ENCODE measurements at places on chromosomes 5 and 9.

- DNase-seq, result no peak
Measured at GRCh38 chr5:97165726-97166125, 17.3 kb downstream of the RIOK2 start.

DNA sequence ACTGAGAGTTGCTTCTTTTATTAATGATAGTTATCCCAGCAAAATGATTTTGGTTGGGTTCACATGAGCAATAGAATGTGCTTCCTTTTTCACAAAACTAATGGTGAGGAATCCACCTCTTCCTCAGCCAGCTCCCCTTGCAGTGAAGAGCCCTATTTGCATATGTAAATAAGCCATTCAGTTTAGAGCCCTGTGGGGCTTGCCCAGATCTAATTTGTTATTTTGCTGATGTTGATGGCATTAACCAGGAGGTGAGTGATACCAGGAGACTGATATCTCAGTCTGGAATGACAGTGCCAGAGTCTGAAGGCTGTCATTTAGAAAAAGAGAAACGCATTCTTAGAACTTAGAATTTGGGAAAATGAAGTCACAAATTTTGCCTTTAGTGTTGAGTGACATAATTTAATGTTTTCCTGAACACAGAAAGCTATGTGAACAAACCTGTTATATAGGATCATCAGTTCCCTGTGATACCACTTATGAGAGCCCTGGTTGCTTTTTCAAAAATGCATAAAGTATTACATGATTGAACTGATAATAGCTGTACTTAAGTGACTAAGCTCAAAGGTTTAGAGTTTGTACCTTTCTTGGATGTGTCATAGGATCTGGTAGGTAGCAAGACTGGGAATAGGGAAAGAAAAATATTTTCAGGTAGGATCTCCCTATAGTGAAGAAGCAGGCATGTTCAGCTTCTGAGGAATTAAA is 271.6 kb downstream of the MAST4 start:
- no peak for DNase-seq

DNA sequence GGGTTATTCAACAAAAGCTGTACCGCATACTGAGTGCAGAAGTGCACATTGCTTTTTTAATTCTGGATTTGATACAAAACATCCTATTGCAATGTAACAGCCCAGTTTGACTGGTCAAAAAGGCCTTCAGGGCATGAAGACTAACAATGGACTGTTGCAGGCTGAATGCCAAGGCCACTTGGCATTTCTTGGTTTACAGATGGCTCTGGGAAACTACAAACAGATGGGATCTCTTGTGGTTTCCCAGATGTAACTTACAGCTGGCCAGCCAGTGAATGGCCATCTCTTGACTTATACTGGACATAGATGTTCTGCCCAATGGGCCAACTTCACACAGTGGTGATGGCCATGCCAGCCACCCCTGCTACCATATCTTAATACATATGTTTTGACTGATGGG is 36.8 kb downstream of the UGT3A2 start:
- no peak for DNase-seq

- DNase-seq, result no peak
Measured at GRCh38 chr9:15239816-15240215, 67.2 kb downstream of the TTC39B start.

- no peak for DNase-seq
Measured at GRCh38 chr5:149405550-149406202, 26.6 kb upstream of the IL17B start.

DNA sequence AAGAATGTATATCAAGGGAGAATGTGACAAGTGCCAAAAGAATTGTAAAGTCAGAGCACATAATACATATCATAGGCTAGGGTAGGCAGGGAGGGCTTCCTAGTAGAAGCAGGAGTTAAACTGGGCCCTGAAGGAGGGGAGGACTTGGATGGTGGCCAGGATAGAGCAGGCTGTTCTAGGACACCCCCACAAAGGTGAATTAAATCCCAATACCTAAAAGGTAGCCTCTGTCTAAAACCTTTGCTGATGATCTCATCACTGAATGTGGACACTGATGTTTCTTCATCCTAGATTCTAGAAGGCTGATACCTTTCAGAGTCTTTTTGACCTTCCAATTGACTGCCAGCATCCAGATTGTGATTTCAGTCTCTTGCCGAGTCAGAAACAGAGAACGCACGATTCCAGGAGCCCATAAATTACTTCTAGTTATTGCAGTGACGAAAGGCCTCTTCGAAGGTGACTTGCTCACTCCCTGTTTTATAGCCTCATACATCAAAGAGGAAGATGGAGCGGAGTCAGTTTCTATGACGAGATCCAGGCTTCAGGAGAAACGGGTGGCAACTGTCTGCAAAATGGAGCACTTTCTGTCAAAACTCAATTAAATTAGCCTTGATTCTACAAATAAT is 43.2 kb downstream of the KIF4B start:
- DNase-seq, result no peak

GRCh38 chr5:123283031-123283430 is 140.2 kb downstream of the CEP120 start:
- no peak for DNase-seq

DNA sequence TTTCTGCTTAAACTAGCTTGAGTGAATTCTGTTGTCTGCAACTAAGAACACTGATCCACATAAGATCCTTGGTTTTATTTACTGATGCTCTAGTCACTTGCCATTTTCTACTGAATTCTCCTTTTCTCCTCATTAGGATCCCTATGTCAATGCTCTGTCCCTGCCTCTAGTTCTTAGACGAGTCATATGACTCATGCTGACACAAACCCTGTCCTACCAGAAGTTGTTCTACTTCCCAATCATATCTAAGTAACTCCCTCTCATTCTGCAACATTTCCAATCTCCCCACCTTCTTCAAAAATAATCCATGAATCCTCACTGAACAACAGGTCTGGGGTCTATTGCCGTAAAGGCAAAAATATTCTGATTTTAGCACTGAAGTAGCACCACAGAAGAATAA is 47.1 kb upstream of the DMRT1 start:
- no peak for DNase-seq

DNA sequence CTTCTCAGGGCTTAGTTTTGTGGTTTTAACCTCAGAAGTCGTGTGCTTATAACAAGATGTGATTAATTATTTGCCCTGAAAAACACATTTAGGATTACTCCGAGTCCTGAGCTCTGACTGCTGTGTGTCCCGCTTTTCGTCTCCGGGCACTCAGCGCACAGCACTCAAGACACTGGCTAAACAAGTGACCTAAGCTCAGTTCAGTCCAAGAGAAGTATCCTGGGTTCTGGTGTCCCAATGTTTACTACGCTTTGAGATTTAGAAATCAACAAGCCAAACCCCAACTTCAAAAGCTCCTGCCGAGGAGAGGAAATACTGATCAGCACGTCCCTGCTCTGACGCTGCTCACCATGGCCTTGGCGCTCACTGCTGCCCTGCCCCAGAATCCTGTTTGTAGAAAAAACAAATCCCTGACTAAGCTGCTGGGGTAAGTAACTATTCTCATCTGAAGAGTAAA is 53.2 kb downstream of the IPPK start:
- no peak for DNase-seq

DNA sequence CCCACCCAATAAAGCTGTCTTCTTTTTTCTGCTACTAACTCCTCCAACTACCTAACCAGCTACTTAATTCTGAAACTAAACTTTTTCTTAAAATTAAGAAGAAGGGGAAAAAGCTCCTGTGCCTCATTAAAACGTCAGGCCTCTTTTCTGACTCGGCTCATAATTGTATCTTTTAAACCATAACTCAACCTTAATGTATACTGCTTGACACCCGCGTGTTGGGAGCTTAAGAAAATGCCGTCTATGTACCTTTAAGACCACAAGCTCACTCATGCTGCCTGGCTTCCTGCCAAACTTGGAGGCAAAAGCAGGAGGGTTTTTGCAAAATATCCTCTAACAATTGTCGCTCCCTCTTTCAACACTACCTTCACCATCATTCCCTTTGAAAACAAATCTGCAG is 5.0 kb downstream of the EBF1 start:
- peak; percentile 92 for DNase-seq

GRCh38 chr5:109573766-109574165 is 116.0 kb upstream of the MAN2A1 start:
- no peak for DNase-seq

GRCh38 chr9:90722071-90722470 is 79.4 kb upstream of the DIRAS2 start:
- no peak for DNase-seq

- DNase-seq, result peak; percentile 38
Measured at GRCh38 chr5:164934039-164934438, 1428.6 kb downstream of the MAT2B start.

- no peak for DNase-seq
Measured at GRCh38 chr5:14286574-14287421, 143.7 kb downstream of the TRIO start.

GRCh38 chr5:148179234-148179824 is 11.0 kb downstream of the SPINK14 start:
- peak; percentile 53 for DNase-seq

GRCh38 chr5:120604884-120605283 is 140.8 kb downstream of the PRR16 start:
- peak; percentile 78 for DNase-seq

DNA sequence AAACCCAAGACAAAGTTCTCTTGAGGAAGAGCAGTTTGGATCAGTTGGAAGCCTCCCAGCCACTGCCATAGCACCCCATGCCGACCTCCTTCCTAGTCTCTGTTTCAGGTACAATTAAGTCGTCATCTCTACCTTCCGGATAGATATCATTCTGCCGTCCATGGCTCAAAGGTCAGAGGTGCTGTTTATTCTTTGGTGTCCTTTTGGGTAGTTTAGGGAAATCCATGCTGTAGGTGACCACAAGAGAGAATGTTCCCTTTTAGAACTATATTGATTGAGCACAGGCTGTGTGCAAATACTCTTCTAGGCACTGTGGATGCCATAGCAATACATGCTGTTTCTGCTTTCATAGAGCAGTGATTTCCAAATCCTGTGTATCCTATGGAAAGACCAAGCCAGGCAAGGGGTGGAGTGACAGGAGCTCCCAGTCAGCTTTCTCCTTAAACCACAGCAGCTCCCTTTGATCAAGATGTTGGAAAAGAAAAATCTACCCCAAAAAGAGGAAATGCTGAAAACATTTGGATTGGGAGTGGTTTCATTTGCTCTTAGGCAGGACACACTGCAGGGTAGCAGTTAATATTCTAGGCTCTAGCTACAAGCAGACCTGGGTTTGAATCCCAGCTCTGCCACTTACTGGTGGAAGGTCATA is 127.9 kb downstream of the PALM2AKAP2 start:
- no peak for DNase-seq

All from H4 (cell line).